Right ventricle myocardium inferior (tissue), 1 donor: ENCODE measurements at places on chromosomes 6 and 20. TPM values are rescaled to one million over a fixed set of nuclear protein-coding genes. Genes with fewer than 3 reads are reported as not detected.

FAM83C gene
- not detected for total RNA-seq

TSPYL4 gene
- total RNA-seq: 27.4 TPM

MARCKS gene
- 28.4 TPM for total RNA-seq

DNA sequence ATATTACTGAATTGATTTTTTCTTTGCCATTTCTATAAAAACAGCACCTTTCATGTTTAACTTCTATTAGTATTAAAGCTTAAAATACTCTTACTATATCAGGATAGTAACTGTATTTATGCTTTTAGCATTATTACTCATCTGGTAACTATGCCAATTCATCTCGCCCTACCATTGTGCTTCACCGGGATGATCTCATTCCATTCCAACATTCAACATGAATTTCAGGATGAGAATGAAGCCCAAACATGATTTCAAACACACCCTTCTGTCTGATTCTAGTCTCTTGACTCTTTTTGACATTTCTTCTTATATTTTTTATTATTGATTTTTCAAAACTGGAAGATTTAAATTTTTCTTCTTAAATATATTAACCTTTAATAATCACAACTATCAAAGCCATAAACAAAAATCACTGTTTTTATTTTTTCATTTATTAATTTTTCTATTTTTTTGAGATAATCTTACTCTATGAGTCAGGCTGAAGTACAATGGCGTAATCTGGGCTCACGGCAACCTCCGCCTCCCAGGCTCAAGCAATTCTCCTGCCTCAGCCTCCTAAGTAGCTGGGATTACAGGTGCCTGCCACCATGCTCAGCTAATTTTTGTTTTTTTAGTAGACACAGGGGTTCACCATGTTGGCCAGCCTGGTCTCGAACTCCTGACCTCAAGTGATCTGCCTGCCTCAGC is 46.7 kb downstream of the GJA1 start:
- DNase-seq: no peak

DNA sequence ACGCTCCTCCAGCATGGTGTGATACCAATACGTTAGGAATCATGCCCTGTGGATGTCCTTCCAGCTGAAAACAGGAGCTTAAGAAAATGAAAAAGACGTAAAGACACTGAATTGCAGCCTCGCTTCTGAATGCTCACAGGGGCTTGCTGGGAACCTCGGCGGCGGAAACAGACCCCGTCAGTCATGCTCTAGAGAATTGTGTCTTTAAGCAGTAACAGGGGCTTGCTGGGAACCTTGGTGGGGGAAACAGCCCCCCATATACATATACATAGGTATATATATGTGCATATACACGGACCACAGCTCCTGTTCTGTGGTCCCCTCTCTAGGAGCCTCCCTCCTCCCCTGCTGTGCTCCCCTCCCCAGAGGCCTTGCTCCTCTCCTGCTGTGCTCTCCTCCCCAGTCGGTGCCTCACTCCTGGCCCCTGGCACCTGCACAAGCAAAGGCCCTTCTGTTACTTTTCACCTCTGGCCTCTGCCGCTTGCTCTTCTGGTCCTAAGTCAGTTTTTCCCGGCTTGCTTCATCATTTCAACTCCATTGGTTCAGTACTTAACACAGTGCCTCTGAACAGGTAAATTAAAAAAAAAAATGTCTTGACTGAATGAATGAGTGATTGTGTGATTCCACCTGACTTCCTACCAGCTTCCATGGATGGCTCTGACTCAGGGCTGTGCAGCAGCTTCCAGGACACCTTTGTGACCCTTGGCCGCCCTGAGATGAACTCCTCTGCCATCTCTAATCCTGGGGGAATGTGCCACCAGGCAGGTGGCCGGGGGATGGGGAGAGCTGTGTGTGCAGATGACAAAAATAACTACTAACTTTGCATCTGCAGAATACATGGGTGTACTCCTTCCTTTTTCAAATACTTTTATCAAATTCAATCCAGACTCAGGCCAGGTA is 246.1 kb downstream of the SMOC2 start:
- DNase-seq: no peak

DNA sequence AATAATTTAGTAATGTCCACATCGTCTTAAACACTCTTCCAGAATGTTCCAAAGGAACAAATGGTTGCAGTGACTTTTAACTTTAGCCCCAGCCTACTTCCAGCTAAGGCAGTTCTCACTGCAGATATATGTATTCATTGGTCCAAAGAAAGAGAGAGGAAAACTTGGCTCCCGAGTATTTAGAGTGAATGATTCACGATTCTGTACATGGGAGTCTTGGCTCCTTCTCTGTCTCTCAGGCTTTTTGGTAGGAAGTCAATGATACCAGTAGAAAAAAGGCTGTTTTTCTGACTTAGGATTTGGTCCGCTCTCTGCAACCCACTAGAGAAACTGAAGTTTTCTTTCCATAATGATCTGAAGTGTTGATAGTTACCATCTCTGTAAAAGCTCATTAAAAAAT is 38.6 kb downstream of the E2F3 start:
- DNase-seq: no peak

DNA sequence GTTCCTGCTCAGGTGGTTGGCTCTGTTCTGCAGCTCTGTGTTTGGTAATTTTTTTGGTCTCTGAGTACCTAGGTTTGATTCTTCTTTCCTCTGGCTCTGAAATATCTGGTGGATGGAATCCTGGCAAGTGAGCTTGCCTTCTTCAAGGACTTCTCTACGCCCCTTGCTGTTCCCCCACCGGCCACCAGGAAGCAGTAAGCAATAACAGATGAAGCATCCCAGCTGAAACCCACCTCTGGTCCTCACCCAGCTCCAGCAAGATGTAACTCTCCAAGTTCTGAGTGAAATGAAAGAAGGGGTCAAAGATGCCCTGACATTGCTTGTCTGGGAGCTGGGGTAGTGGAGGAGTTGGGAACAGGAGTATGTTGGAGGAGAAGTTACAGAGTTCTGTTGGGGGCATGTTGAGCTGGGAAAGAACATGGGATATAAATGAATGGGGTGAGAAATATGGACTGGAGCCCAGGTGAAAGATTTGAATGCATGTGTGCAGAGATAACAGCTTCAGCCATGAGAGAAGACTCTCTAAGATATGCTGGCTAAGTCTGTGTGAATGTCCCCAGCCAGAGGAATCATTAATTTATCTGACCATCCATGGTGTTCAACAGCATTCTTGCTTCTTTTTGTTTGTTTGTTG is 51.3 kb upstream of the GLP1R start:
- no peak for DNase-seq

- no peak for DNase-seq
These were observed 44.6 kb downstream of the HIVEP2 start for GRCh38 chr6:142900227-142900971.

DNA sequence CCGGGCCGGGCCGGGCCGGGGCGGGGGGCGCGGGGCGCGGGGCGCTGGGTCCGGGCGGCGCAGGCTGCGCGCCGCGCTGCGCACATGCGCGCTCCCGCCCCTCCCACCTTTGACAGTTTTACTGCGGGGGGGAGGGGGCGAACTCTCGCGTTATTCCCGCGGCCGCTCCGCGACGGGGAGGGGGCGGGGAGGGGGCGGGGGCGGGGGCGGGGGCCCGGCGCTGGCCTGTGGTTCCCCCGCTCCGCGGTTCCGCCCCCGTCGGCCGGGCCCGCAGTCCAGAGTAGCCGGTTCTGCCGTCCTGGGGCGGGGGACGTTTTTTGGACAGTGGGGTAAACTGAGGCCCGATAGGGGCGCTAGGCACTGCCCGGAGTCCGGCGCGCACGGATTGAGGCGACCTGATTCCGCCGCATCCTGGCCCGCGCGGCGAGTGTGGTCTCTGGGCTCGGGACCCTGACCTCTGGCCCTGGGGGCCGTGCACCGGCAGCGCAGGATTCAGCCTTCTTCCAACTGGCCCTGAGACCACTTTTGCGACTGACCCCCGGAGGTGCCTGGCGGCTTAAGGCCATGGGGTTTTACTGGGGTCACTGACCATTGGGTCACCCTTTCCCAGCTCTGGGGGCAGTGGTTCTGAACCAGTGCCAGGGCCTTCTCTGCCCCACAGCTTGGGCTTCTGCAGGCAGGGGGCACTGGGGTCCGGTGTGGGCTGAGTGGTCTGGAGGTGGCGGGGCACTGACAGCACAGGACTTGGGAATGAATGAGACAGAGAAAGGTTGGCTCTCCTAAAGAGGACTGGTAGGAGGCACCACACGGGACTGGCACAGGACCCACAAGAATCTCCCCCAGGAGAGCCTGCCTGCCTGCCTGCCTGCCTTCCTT is at the start of gene ZNF512B:
TSS of gene ZNF512B (minus strand) at position 93 of the 876 bp plus-strand sequence. CDS start 1,980 bp downstream, outside the sequence.
- peak; percentile 76 for DNase-seq

DNA sequence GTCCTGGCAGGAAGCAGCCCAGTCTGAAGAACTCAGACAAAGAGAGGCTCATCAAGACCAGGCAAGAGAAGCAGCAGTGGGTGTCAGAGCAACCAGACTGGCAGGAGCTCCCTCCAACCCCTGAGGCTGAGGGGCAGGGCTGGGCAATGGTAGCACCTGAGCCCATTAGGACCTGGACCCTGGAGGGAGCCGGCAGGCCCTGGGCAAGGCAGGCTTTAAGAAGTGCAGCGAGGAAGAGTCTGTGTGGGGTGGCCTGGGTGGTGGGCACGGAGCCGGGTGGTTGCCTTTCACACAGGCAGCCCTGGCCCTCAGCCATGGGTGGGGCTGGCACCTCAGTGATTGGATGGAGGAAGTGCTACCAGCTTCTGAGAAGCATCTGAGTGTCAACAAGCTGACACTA is 33.1 kb upstream of the IRF4 start:
- DNase-seq: peak; percentile 71

DNA sequence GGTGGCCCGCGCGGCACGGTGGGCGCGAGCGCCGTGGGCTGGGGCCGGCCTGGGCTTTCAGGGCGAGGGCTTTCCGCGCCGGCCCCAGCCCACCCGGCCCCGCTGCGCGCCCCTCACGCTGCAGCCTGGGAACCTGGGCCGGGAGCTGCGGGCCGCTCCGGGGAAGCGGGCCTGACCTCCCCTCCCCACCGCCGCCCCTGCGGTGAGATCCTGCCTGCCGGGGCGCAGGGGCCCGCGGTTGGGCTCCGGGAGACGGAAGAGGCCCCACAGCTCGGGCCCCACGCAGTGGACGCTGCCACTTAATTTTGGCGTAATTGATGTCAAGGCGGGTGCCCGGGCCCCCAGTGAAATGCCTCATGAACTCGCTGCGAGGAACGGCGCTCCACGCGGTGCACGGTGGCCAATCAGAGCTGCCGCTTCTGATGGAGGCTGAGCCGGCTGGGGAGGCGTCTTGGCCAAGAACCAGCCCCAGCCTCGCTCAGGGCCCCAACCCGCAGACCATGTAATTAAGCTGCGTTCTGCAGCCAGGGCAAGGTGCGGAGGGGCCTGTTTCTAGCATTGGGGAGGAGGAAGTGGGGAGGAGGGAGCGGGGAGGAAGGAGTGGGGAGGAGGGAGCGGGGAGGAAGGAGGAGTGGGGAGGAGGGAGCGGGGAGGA is 96.1 kb upstream of the BHLHE23 start:
- peak; percentile 73 for DNase-seq

DNA sequence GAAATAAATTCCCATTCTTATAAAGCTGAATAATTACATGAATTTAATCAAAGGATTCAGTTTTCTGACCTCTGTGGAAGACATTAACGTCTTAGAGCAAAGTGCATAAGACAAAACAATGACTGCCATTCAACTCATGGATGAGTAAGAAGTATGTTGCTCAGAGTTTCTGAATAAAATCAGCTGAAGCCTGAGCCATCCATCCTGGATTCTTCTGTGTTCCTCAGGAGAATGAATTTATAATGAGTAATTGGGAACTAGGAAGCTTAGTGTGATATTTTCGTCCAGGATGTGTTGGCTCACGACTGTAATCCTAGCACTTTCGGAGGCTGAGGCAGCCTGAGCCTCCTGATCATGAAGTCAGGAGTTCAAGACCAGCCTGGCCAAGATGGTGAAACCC is 62.8 kb downstream of the PERP start:
- DNase-seq: no peak

DNA sequence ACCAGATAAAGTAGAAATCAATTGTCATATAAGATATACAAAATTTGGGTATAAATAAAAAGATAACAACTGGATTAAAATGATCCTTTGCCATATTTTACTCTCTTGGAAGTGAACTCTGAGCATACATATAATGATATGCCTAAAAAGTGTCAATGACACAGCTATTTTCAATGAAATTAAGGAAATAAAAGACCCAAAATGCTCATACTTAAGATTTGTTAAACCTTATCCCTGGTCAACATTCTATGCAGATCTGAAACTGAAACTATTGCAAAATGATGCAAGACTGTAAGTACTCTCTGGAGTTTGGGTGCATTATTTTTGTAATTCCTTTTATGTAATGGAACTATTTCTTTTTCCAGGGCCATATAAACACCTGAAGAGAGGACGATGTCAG is 119.0 kb upstream of the SGK1 start:
- no peak for DNase-seq

DNA sequence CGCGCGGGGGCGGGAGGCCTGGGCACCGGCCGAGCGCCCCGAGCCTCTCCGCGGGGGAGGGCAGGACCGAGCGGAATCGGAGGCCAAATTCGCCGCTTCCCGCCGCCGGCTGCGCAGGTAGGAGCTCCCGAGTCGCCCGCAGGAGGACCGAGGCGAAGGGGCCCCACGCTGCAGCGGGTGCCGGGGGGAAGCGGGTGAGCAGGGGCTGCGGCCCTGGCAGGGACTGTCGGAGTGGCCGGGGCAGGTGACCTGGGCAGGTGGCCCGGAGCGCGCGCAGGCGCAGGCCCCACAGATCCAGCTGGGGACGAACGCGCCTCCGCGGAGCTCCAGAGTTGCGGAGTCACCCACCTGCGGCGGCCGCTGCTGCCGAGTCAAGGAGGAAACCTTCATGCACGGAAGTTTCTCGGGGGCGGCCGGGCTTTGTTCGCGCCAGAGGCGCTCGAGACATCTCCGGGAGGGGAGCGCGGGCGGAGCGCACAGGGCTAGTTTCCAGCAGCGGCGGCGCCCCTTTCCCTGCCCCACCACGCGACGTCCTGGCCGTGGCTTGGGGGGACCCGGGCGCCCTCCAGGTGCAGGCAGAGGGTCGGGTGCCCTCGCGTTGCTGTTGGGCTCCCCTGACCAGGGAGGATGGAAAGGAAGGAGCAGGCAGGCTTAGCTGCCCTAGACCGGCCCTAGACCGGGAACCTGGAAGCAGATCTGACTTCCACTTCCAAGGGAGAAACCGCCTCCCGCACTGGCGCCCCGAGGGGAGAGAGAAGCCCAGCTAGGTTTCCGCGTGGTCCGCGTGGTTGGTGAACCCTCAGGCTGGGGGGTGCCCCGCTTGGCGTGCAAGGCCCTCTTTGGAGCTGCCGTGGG is 590 bp downstream of the SLCO4A1 start:
- no peak for DNase-seq

- no peak for DNase-seq
These were observed 598 bp downstream of the TBP start for GRCh38 chr6:170554796-170555137.
